ENCODE measurements at places on chromosomes 7 and 10.
A peak's percentile ranks its signal among the peaks of the same experiment; 100 is the strongest.

DNA sequence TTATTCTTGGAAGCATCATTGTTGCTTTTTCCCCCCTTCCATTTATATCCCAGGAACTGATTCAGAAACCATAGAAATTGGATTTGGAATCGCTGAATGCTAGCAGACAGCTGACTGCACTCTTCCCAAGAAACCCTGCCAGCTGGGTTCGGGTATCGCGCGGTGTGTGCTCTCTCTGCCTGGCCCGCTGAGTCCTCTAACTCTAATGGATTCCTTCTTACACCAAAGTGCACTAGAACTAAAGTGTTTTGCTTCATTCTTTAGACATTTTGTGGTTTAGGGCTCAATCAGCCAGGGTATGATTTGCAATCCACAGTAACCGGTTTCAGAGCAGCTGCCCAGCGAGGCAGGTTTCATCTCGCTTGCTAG is 92.2 kb downstream of the EGFR start:
- no peak for DNase-seq

DNA sequence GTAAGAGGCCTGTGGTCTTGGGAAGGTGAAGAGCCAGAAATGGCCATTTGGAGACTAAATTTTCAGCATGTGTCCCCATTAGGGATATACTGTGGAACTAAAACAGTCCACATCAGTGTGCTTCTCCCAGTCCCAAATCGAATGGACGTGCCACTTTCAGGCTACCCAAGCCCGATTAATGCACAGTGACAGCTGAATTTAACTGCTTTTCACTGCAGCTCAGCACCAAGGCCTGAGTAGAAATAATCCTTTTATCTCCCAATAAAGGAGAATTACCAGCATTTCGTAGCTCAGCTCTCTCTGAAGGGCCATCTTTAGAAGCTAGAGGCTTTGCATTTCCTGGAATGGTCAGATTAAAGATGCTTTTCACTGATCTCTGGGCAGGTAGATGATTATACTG is 183.3 kb downstream of the NPSR1 start:
- DNase-seq, result no peak

DNA sequence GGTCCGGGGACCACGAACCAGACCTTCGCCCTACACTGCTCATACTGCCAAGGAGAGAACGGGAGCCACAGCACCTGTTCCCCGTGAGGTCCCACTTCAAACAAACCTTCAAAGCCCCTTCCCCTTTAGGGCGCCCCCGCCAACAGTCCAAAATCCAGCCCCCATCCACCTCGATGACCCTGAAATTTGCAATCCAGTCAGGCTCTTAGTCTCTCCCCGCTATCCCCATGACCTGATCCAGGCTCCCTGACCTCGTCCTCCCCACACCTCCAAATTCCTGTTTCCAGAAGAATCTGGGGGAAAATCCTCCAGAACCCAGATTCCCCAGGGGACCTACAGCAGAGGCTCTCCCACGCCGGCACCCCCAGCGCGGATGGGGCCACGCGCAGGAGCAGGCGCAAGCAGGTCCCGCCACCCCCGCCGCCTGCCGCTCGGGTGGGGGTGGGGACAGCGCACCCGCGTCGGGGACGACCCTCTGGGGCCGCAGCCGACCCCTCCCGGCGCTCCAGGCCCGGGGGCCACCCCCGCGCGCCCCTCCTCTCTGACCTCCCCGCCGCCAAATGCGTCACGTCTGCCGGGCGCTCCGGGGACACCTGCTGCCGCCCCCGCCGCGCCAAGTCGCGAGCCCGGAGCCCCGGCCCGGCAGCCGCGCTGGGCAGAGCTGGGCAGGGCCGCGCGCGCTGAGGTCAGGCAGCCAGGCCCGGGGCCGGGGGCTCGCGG is 753 bp downstream of the CAMK2B start:
- DNase-seq, result peak; percentile 27

GRCh38 chr10:103476046-103476768 is 2.8 kb downstream of the CALHM3 start:
- no peak for DNase-seq

GRCh38 chr10:48506147-48506917 is 98.5 kb downstream of the ARHGAP22 start:
- peak; percentile 33 for DNase-seq

DNA sequence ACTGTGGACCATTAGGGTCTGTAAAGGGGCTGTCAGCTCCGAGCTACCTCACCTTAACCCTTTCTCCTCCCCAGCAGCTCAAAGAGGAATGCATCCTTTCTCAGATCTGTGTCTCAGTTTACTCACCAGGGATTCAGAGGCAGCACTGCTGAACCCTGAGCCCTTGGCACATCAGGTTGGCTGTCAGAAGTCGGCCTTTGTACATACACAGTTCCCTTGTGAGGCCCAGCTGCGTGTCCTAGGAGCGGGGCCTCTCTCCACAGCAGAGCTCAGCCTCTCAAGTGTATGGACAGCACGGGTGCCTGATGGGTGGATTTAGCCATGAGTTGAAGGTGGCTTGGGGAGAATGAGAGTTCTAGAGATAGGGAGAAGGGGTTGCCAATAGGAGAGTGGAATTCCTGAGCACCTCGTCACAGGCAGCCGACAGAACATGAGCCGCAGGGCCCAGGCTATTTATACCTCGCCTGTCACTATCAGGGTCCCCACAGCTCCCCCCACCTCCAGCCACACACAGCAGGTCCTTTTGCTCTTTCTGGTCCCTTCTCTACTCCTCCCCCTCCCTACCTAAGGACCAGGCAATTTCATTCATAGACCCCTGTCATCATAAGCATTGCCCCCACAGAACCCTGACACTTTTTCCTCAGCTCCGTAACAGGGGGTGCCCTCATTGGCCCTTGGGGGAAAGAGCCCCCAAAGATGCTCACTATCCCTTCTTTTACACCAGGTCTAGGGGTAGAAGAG is 2.1 kb upstream of the FLNC start:
- no peak for DNase-seq

GRCh38 chr10:70456164-70456563 is 14.7 kb upstream of the NODAL start:
- no peak for DNase-seq

GRCh38 chr7:84042110-84042539 is 152.5 kb downstream of the SEMA3A start:
- DNase-seq, result no peak

GRCh38 chr7:148850564-148850963 is 33.5 kb downstream of the EZH2 start:
- DNase-seq, result no peak

- DNase-seq, result no peak
These were observed 115.0 kb downstream of the EGFR start for GRCh38 chr7:55133630-55134358.

DNA sequence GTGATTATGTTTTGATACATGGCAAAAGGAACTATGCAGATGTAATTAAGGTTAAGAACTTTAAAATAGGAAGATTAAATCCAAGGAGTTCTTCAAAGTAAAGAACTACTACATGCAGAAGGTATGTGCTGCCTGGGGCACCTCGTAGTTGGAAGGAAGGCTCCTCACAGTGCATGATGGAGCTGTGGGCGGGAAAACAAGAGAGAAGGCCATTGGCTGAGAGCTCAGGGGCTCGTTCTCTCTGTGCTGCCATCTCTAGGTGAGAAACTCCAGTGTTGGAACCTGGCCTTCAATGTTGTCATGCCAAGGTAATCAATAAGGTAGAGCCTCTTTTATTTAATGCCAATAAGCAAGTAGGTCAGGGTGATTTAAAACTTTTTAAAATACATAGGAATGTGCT is 391.4 kb upstream of the ETV1 start:
- no peak for DNase-seq

DNA sequence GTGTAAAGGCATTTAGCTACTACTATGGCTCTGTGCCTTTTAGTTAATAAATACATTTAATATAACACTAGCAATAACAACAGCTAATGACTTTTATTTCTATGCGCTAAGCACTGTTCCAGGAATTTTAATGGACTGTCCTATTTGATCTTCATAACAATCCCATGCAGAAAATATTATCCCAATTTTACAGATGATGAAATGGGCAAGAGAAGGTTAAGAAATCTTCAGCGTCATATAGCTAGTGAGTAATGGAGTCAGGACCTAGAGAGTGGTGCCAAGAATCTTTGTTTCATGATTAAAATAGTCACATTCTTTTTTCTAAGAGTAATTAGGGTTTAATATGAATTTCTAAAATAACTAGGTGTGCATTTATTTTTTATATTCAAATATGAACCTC is 32.4 kb downstream of the ACTA2 start:
- DNase-seq, result no peak

DNA sequence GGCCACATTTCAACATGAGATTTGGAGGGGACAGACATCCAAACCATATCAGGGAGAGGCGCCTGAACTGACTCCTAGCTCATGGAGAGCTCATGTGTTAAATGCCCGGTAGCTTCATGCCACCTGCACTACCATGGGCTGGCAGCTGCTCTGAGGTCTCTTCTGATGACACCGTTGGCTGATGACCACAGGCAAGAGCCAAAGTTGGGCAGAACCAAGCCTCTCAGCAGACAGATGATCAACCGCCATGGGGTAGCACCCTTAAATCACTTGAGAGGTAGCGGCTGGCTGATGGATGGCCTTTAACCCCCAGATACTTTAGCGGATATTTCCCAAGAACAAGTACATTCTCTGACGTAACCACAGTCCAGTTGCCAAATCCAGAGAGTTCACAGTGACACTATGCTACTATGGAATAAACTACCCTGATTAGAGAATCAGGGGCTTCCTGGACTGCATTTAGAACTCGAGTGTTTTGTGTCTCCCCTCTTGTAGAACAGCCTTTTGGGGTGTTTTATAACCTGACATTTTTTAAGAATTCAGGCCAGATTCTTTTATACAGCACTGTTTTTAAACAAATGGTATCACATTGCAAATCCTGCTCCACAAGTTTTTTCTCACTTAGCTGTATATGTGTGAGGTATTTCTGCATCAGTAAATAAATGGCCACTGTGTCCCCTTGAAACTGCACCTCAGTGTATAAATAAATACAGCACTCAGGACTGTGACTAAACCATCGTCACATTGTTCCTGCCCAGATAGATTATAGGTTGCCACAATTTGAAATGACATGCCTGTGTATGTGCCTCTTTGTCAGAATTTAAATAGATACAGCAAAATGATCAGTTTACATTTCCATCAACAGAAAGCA is 30.8 kb upstream of the DRGX start:
- no peak for DNase-seq

DNA sequence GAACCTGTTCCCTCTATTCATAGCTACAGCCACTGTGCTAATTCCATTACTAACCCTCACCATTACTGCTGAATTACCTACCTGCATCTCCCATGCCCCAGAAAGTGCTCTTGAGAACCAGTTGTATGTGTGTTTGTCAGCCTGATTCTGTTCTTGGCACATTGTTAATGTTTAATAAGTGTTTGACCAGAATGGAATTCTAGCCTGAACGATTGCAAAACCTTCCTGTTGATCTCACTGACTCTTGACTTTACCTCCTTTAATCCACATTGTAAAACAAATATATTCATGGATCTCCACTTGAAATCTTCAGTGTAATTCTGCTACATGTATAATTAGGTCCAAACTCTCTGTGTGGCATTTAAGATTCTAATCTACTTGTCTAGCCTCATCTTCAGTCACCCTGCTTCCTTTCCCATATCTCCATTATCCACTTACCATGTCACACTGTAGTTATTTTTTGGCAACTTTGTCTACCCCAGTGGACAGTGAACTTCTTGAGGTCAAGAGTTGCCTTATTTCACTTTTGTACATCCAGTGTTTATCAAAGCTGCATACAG is 4.9 kb downstream of the ZNF277 start:
- DNase-seq, result no peak

Measured in stimulated activated CD4-positive, alpha-beta T cell treated with anti-CD3 and anti-CD28 coated beads, Interleukin-15, amount 100 ng/mL, for 24 hours (primary cell).